RWPE2 (cell line): ENCODE measurements at places on chromosomes 1 and 21.
A peak's percentile ranks its signal among the peaks of the same experiment; 100 is the strongest.

GRCh38 chr1:3495776-3496745 lies 41.6 kb downstream of the ARHGEF16 start:
- no peak for DNase-seq

- DNase-seq = no peak
Measured at GRCh38 chr1:219993554-219994433, 52.5 kb downstream of the EPRS1 start.

GRCh38 chr1:25467616-25468015 lies 36.9 kb downstream of the MACO1 start:
- DNase-seq = no peak

DNA sequence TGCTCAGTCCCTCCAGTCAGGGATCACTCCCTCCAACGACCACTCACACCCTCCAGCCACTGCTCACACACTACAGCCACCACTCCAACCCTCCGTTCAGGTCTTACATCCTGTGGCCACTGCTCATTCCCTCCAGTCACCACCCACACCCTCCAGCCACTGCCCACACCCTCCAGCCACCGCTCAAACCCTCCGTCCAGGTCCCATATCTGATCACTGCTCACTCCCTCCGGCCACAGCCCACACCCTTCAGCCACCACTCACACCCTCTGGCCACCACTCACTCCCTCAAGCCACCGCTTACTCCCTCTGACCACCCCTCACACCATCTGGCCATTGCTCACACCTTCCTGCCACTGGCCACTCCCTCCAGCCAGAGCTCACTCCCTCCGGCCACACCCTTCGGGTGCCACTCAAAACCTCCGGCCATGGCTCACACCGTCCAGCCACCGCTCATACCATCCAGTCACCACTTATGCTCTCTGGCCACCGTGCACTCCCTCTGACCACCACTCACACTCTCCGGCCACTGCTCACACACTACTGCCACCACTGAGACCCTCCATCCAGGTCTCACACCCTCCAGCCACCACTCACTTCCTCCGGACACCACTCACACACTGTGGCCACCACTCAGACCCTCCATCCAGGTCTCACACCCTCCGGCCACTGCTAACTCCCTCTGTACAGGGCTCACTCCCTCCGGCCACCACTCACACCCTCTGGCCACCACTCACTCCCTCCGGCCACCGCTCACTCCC lies 4.7 kb upstream of the TFF1 start:
- no peak for DNase-seq

DNA sequence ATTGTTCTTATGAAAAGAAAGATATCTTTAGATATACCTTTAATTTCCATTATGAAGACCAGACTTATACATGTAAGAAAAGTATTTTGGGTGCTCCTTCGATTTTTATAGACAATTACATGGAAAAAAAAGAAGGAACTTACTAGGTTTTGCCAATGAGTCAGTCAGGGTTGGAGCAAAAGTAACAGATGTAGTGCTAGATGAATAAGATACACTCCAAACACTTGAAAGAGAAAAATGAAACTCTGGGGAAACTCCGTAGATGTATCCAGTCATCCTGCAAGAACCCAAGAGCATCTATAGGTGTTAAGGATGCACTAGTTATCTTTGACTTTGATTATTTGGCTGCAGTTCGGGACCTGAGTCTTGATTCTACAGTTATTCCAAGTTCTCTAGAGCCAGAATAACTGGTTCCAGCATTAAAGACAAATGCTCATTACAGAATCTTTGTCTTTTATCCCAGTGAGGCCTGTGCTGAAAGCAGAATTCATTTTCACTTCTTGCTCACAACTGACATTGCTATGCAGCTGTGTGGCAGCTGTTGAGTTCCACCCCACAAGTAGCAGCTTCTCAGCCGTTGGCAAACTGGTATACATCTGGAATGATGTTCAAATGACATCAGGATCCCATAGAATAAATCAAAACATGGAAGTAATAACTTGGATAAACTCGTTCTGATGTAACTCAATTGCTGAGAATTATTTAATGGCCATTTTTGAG lies 326.1 kb downstream of the ASTN1 start:
- no peak for DNase-seq

GRCh38 chr1:212182579-212182978 lies 102.6 kb upstream of the PPP2R5A start:
- no peak for DNase-seq

DNA sequence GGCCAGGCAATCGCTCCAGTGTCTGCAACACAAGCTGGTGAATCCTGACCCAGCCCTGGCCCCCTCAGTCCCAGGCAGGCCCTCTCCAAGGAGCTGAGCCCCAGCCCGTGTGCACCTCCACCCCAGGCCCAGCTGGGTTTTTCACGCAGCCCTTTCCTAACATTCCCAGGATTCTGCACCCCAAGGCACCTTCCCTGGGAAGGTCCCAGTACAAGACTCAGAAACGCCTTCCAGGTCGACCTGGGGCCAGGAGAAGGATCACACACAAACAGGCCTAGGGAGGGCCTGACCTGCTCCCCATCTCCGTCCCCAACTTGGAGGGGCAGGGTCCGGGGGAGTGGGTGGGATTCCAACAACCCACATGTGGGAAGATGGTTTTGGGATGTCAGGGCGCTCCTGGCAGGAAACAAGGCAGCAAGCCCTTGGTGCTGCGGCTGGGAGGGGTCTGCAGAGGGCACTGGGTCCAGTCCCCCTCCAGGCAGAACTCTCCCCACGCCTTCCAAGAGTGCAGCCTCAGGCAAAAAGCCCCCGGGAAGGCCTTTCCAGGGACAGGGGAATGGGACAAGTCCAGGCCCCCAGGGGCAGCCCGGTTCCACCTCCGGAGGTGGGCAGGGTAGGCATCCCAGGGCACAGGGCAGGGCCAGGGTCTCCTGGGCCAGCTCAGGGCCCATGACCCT lies 58.3 kb downstream of the KCNAB2 start:
- peak; percentile 50 for DNase-seq

DNA sequence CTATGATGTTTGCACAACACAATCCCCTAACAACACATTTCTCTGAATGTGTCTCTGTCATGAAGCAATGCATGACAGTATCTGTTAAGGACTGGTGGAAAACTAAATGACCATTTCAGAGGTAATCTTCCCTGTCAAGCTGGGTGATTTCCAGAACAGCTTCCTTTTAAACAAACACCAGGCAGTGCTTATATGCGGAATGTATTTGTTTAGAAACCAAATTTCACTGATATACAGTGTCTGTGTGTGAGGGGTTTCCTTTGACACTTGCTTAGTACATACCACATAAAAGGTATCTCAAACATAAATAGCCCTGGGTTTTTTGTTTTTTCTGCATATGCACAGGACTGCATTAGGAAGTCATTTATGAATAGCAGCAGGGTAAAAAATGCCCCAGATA lies 95.6 kb downstream of the TGFBR3 start:
- DNase-seq = no peak

DNA sequence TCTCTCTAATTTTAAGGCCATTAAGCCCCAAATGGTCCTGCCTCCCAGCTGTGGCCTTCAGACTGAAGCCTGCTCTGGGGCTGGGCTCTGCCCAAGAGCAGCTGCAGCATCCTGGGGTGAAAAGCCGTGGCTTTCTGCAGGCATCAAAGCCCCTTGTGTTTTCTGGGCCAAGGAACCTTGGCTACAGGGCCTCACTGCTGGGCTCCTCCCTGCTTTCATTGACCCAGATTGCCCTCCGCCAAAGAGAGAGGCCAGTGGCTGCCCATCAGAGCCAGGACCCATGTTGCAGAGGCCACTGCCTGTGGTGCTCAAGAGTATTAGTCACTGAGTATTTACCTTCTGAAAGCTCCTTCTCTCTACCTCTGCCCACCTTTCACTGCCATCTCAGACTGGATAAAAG lies 1.6 kb downstream of the ZNF648 start:
- no peak for DNase-seq

DNA sequence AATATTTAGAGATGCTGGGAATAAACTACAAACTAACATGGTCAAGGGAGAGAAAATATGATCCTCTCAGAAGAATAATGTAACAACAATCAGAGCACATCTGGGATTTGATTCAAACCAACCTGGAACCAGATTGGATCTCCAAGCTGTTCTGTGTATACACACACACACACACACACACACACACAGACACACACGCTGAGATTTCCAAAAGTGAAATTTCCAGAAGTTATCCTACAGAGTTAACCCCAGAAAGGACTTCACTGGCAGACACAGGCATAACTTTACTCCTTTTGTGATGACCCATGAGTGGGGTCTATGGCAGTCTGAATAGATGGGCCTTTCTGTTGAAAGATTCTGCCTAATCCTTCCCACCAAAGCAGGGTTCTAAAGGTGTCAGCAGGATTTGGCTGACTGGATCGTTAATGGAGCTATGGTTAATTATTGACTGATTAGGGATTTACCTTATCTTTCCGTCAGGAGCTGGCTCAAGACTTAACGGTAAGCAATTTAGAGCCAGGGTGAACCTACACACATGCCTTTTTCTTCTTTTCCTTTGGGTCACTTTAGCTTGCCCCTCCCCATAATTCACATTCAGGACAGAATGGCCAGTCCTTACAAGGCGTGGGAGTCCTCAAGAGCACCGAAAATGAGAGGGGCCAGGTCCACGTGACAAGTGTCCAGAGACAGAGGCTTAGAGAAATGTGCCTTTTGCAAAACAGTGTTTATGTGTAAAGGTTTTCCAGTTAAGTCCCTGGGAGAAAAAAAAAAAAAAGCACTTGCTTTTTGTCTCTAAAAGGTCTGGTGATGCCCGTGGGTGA lies 10.9 kb upstream of the PROX1 start:
- DNase-seq = no peak

- DNase-seq = no peak
Measured at GRCh38 chr1:64005801-64006200, 197.6 kb upstream of the UBE2U start.

DNA sequence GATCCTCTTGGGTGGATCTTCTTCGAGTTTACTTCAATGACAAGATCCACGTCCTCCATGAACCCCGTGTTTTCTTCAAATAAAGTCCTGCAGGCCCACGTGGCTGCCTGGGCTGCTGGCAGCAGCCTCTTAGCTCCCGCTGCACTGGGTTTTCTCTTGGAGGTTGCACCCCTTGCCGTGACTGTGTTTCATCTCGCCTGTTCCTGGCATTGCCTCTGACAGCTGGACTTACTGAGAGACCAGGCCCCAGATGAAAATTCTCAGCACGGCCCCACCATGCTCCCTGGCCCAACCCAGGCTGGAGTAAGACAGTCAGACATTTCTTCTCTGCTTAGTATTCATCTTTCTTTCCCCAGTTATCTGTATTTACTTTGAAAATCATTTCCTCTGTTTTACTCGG lies 274.8 kb upstream of the RUNX1 start:
- DNase-seq = no peak

- no peak for DNase-seq
Measured at GRCh38 chr1:93440272-93440671, 7.6 kb upstream of the FNBP1L start.

- DNase-seq = peak; percentile 91
Measured at GRCh38 chr1:205477759-205478247, 22.0 kb upstream of the BLACAT1 start.

GRCh38 chr1:189627427-189627826 lies 850.2 kb downstream of the BRINP3 start:
- DNase-seq = no peak

GRCh38 chr1:201785291-201785690 lies 43.7 kb upstream of the IPO9 start:
- no peak for DNase-seq

- DNase-seq = no peak
Measured at GRCh38 chr1:33466159-33466558, 6.3 kb upstream of the ZSCAN20 start.

DNA sequence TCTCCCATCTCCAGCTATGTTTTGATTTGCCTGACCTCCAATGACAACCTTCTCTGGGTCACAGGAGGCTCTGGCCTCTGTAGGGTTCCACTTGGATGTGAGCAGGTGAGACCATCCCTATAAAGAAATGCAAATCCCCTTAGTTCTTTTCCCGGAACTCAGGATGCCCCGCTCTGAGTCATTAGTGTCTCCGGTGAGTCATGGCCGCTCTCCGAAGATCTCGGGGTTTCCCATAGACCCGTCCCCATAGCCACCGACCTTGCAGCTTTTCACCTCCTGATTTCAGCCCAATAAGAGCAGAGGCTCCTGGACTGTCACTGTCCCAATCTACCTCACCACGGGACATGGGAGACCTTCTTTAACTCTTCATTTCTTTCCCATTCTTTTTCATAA lies 98.2 kb downstream of the PGBD5 start:
- DNase-seq = no peak

DNA sequence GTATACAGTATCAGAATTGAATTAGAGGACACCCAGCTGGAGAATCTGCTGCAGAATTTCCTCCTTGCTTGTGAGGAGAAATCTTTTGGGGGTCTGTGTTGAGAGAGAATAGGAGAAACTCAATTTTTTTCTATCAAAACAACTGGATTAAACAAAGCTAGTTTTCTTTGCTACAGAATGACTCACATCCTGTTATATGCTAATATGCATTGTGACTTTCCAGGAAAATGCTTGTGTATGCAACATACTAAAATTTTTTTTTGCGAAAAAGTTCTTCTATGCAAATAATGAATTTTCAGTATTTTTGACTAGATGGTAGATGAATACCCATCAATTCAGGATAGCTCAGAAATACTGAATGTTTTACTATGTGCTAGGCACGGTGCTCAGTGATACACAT lies 2.2 kb downstream of the VAMP4 start:
- DNase-seq = no peak

GRCh38 chr21:35070436-35070835 lies 21.3 kb upstream of the RUNX1 start:
- DNase-seq = no peak

DNA sequence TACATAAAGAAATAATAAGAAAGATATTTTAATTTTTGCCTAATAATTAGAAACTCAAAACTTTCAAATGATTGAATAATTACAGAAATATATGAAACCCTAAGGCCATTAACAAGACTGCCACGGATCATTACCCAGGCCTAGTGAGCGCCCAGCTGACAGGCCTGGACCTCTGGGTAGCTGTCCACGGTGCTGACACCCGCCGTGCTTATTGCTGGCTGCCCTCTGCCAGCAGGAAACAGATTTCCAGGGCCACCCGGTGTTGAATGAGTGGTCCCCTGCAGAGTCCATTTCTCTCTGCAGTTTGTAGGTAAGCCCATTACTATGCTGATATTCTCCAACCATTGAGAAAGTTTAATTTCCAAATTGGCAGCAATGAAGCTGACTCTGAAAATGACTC lies 254.4 kb upstream of the GJB5 start:
- no peak for DNase-seq

- no peak for DNase-seq
Measured at GRCh38 chr1:58818976-58819375, 35.1 kb upstream of the JUN start.

GRCh38 chr1:218304281-218305039 lies 19.4 kb downstream of the RRP15 start:
- DNase-seq = no peak

GRCh38 chr1:6414443-6414844 lies 5.3 kb downstream of the HES2 start:
- peak; percentile 95 for DNase-seq

DNA sequence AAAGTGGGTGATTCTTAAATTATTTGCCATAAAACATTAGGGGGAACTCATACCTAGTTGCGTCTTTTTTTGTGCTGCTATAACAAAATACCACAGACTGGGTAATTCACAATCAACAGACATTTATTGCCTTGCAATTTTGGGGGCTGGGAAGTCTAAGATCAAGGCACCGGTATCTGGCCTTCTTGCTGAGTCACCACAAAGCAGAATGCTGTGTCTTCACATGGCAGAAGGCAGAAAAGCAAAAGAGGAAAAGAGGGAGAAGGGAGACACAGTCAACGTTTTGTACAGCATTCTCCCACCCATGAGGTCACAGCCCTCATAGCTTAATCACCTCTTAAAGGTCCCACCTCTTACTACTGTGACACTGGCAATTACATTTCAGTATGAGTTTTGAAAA lies 291.0 kb downstream of the CHRM3 start:
- DNase-seq = no peak
